Nephron progenitor cell (in vitro differentiated cells): ENCODE measurements at places on chromosomes 13 and 19.

- no peak overlapping the region for H3K4me3 ChIP-seq
- no peaks in the 10 kb centered on the region for H3K4me1 ChIP-seq
- no peaks in the 10 kb centered on the region for H3K36me3 ChIP-seq
- peaks cover 33% of the 10 kb centered on the region for H3K27me3 ChIP-seq
Measured at GRCh38 chr19:39677961-39678889, 22.5 kb downstream of the LGALS16 start.

- H3K36me3 ChIP-seq, result no peaks in the 10 kb centered on the region
- H3K27ac ChIP-seq, result no peak overlapping the region
- H3K4me1 ChIP-seq, result peaks cover 6% of the 10 kb centered on the region
- no peak for DNase-seq
- H3K27me3 ChIP-seq, result peaks cover 22% of the 10 kb centered on the region
Measured at GRCh38 chr19:44998025-44998424, 3.2 kb upstream of the RELB start.

DNA sequence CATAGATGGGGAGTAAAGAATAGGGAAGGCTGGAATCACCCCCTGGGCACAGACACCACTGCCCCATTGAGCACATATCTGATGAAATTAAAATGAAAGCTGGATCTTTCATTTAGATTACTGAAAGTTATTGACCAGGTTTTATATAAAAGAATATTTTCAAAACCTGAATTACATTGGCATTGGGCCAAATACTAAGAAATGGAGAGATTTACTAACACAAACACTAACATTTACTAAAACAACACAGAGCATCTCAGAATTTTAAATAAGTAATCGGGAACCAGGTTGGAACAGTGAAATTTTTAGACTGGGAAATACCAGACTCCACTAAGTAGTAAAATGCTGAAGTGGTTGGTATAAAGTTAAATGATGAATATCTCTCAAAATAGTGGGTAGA is 88.9 kb downstream of the HS6ST3 start:
- no peaks in the 10 kb centered on the region for H3K27me3 ChIP-seq
- DNase-seq, result no peak
- no peak overlapping the region for H3K27ac ChIP-seq
- no peaks in the 10 kb centered on the region for H3K4me1 ChIP-seq

GRCh38 chr19:45211751-45212381 is 33.3 kb downstream of the BLOC1S3 start:
- peak overlapping the region; percentile 68 for H3K27ac ChIP-seq
- peak; percentile 69 for DNase-seq
- peaks cover 55% of the 10 kb centered on the region for H3K27me3 ChIP-seq
- H3K36me3 ChIP-seq, result no peaks in the 10 kb centered on the region

DNA sequence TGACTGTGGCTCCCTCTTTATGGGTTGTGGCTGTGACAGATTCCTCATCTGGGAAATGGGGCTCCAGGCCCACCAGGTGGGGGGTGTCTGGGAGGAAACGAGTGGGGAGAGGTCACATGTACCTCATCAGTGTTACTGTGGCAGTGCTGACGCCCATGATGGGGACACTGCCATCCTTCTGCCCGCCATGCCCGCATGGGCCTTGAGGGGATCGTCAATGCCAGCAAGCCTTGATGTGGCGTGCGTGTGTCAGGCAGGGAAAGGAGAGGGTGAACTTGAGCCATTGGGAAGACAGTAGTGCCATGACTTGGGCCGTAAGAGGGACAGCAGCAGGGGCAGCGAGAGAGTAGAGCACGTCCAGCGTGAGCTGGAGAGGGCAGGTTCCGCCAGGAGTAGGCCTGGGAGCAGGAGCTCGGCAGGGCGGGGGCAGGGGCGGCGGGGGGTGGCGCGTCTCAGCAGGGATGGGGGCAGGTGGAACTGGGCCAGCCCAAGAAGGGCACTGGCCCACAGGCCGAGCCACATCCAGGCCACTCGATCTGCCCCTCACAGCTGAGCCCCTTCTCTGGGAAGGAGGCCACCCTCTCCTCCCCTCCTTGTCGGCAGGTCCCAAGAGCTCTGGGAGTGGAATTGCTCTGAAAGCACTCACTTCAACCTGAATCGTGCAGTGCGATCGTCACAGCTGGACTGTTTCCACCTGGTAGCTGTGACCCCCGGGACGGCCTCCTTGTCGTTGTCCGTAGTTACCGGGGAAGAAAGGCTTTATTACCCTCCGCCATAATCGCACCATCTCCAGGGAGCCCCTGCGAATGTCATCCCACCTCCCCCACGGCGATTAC is 9.9 kb downstream of the KLHL26 start:
- no peak for DNase-seq
- H3K4me1 ChIP-seq, result peaks cover 72% of the 10 kb centered on the region
- peaks cover 4% of the 10 kb centered on the region for H3K36me3 ChIP-seq
- peaks cover 2% of the 10 kb centered on the region for H3K27me3 ChIP-seq
- H3K4me3 ChIP-seq, result peak overlapping the region; percentile 67

- H3K36me3 ChIP-seq, result no peaks in the 10 kb centered on the region
- no peak overlapping the region for H3K4me3 ChIP-seq
- no peak for DNase-seq
- peaks cover 12% of the 10 kb centered on the region for H3K4me1 ChIP-seq
- no peak overlapping the region for H3K27ac ChIP-seq
Measured at GRCh38 chr13:40916207-40916998, 102.7 kb downstream of the ELF1 start.

GRCh38 chr19:54432144-54432738 is 16.8 kb upstream of the LENG8 start:
- peaks cover 3% of the 10 kb centered on the region for H3K27me3 ChIP-seq
- H3K27ac ChIP-seq, result peak overlapping the region; percentile 54
- H3K4me3 ChIP-seq, result no peak overlapping the region
- no peak for DNase-seq
- H3K4me1 ChIP-seq, result peaks cover 42% of the 10 kb centered on the region

GRCh38 chr19:47445937-47446402 is 25.7 kb downstream of the SLC8A2 start:
- H3K4me3 ChIP-seq, result peak overlapping the region; percentile 51
- peak; percentile 76 for DNase-seq
- H3K36me3 ChIP-seq, result no peaks in the 10 kb centered on the region
- peaks cover 100% of the 10 kb centered on the region for H3K27me3 ChIP-seq

DNA sequence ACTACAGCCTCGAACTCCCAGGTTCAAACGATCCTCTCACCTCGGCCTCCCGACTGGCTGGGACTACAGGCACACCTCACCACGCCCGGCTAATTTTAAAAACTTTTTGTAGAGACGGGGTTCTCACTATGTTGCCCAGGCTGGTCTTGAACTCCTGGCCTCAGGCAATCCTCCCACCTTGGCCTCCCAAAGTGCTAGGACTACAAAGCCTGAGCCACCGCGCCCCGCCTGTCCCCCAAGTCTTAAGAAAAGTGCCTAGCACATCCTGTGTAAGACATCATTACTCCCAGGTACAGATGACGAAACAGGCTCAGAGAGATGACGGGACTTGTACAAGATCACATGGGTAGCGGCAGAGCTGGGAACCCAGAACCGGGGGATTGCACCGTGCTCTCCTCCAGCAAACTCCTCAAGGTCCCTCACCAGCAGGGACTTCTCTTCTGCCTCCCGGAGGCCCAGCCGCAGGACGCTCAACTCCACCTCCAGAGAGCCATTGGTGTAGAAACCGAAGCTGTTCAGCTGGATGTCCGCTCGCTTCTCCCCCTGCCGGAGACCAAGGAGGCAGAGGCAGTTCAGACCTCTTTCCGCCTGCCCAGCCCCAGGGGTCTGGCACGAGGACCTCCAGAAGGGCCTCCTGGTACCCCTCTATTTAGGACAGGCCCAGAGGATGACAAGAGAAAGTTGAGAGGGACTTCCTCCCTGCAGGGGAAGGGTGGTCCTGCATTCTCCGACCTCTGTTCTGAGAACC is 1.0 kb downstream of the GPR108 start:
- H3K27ac ChIP-seq, result peak overlapping the region; percentile 98
- H3K27me3 ChIP-seq, result no peaks in the 10 kb centered on the region
- peak overlapping the region; percentile 96 for H3K4me3 ChIP-seq
- DNase-seq, result peak; percentile 75

DNA sequence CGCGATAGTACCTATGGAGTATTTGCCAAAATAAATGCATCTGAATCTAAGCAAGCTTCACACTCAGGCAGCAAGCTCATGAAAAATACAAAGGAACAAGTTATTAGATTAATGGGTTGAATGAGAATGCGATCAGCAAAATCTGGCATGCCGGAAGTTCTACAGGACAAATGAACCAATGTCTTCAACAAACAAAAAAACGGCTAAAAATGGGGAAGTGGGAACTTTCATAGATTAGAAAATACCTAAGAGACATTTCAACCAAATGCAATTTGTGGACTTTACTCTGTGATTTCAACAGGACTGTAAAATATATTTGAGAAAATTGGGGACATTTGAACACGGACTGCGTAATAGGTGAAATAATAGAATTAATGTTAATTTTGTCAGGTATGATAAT is 22.4 kb upstream of the RNASEH2B start:
- H3K4me3 ChIP-seq, result no peak overlapping the region
- H3K27ac ChIP-seq, result no peak overlapping the region
- H3K36me3 ChIP-seq, result peaks cover 9% of the 10 kb centered on the region

- no peak for DNase-seq
- no peak overlapping the region for H3K4me3 ChIP-seq
- no peak overlapping the region for H3K27ac ChIP-seq
- no peaks in the 10 kb centered on the region for H3K36me3 ChIP-seq
- H3K4me1 ChIP-seq, result peaks cover 23% of the 10 kb centered on the region
- peaks cover 30% of the 10 kb centered on the region for H3K27me3 ChIP-seq
Measured at GRCh38 chr13:113912596-113912995, 48.7 kb upstream of the GAS6 start.

- no peak overlapping the region for H3K4me3 ChIP-seq
- H3K36me3 ChIP-seq, result no peaks in the 10 kb centered on the region
- peaks cover 9% of the 10 kb centered on the region for H3K27me3 ChIP-seq
- H3K4me1 ChIP-seq, result no peaks in the 10 kb centered on the region
- no peak for DNase-seq
- no peak overlapping the region for H3K27ac ChIP-seq
Measured at GRCh38 chr13:104442536-104442935, 1376.3 kb upstream of the SLC10A2 start.

DNA sequence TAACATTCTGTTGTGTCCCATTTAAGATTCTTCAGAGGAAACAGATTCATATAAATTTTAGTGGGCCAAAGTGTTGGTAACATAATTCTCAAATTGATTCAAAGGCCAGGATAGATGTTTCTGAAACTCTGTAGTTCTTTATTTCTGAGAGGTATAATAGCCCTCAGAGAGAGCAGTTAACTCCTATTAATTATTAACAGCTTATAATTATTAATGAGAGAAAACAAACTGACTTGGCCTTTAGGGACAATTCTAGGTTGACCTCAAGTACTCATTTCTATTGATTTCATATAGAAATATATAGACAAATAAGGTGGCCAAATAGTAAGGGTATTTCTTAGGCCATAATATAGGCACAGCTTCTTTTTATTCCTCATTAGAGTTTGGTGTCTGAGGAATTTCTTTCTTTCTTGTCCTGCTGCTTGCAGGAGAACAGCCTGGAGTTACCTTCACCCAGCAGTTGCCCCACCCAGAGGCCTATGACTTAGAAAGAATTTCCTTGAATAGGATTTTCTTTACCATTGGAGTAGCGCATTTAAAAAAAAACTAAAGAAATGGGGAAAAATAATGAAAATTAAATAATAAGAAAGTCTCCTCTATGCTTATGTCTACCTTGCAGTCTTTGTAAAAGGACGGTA is 1430.1 kb upstream of the SPRY2 start:
- peaks cover 2% of the 10 kb centered on the region for H3K27me3 ChIP-seq
- DNase-seq, result no peak
- H3K4me3 ChIP-seq, result no peak overlapping the region
- no peaks in the 10 kb centered on the region for H3K36me3 ChIP-seq
- H3K4me1 ChIP-seq, result no peaks in the 10 kb centered on the region

- H3K27ac ChIP-seq, result no peak overlapping the region
- H3K27me3 ChIP-seq, result peaks cover 25% of the 10 kb centered on the region
- no peak for DNase-seq
- peaks cover 29% of the 10 kb centered on the region for H3K4me1 ChIP-seq
- H3K36me3 ChIP-seq, result no peaks in the 10 kb centered on the region
- H3K4me3 ChIP-seq, result no peak overlapping the region
Measured at GRCh38 chr13:111519490-111520170, 199.2 kb downstream of the TEX29 start.

- no peak overlapping the region for H3K4me3 ChIP-seq
- H3K27ac ChIP-seq, result no peak overlapping the region
- no peak for DNase-seq
- H3K4me1 ChIP-seq, result no peaks in the 10 kb centered on the region
Measured at GRCh38 chr13:73585236-73585635, 526.4 kb downstream of the KLF5 start.

GRCh38 chr19:1646659-1647453 is 5.6 kb downstream of the TCF3 start:
- no peak overlapping the region for H3K4me3 ChIP-seq

DNA sequence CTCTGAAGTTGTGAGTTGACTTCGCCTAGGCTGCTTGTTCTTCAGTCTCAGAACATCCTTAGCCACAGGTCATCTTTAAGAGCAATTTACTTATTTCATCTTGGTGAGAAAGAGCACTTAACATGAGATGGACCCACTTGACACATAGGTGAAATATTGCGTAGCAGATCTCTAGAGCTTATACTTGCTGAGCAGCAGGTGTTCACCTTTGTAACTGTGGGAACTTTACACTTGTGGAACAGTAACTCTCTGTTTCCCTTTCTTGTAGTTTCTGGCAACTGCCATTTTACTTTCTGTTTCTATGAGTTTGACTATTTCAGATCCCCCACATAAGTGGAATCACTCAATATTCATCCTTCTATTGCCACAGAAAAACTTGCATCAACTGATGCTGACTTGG is 95.7 kb downstream of the SLC10A2 start:
- no peak overlapping the region for H3K27ac ChIP-seq
- no peaks in the 10 kb centered on the region for H3K36me3 ChIP-seq
- no peak overlapping the region for H3K4me3 ChIP-seq
- H3K27me3 ChIP-seq, result peaks cover 4% of the 10 kb centered on the region

DNA sequence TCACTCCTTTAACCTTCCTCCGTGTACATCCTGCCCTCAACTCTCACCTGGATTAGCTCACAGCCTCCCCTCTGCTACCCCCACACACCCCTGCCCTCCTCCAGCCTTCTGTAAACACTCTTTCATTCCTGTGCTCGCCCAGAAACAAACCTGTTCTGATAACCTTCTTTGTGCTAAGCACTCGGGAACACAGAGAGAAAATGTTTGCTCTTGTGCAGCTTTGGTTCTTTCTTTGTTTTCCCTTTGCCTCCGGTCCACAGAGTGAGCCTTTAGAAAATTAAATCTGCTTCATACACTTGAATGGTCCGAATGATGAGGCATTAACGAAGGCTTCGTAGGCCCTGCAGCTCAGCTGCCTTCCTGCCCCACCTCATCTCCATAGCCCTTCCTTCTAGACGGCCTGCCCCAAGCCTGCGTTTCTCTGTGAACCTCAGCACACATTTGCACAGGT is 6.6 kb upstream of the ZDHHC20 start:
- peak overlapping the region; percentile 28 for H3K27ac ChIP-seq
- DNase-seq, result no peak
- H3K27me3 ChIP-seq, result peaks cover 6% of the 10 kb centered on the region
- H3K36me3 ChIP-seq, result no peaks in the 10 kb centered on the region

GRCh38 chr13:71704656-71705055 is 162.3 kb downstream of the DACH1 start:
- H3K4me1 ChIP-seq, result peaks cover 54% of the 10 kb centered on the region
- no peaks in the 10 kb centered on the region for H3K27me3 ChIP-seq
- H3K27ac ChIP-seq, result no peak overlapping the region
